Immature natural killer cell (primary cell): ENCODE measurements at places on chromosomes 11 and 22. TPM values are rescaled to one million over a fixed set of nuclear protein-coding genes. Genes with fewer than 3 reads are reported as not detected.

GRCh38 chr11:83566950-83567349, 280.8 kb upstream of the CCDC90B start:
- H3K4me3 ChIP-seq, result no peak overlapping the region
- H3K36me3 ChIP-seq, result no peaks in the 10 kb centered on the region
- H3K27ac ChIP-seq, result no peak overlapping the region
- H3K27me3 ChIP-seq, result no peaks in the 10 kb centered on the region

DNA sequence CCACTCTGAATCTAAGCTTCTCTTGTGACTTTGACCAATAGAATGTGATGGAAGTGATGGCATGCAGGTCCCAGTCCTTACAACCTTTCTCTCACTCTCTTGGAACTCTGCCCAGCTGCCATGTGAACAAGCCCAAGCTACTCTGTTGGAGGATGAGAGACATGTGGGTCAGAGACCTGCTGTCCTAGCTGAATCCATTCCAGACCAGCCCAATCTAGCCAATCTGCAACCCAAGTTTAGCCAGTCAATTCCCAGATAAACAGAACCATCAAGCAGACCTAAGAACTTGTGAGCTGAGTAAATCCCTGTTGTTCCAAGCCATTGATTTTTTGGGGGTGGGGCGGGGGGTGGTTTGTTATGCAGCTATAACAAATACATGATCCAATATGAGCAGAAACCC, 69.2 kb upstream of the GRK3 start:
- no peak overlapping the region for H3K27ac ChIP-seq
- no peak overlapping the region for H3K4me3 ChIP-seq
- H3K27me3 ChIP-seq, result no peaks in the 10 kb centered on the region
- DNase-seq, result no peak
- peaks cover 7% of the 10 kb centered on the region for H3K4me1 ChIP-seq

The NLRP14 gene
- not detected for polyA plus RNA-seq

DNA sequence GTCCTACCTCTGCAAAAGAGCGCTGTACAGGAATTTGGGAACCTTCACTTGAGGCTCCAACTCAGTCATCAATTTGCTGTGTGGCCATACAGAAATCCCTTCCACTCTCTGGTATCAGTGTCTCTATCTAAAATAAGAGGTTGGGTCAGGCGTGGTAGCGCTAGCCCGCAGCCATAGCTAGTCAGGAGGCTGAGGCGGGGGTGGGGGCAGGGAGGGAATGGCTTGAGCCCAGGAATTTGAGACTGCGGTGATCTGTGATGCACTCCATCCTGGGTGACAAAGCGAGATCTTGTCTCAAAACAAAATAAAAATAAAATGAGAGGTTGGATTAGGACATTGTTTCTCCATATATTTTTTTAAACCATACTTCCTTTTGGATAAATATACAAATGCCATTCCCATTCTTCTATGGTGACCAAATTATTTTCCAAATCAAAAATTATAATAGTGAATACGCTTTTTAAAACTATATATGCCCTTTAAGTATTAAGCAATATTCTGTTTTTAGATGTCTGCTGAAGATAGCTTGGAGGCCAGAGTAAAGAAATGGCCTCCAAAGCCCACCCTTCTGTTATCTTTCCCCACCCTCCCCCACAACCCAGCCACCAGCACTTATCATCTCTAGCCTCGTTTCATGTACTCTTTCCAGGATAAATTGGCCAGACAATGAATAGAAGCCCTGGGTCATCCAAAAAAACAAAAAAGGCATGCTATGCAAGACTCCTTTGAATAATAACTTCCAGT, 87.2 kb downstream of the PLEKHA7 start:
- H3K27ac ChIP-seq, result no peak overlapping the region
- H3K4me1 ChIP-seq, result no peaks in the 10 kb centered on the region
- peaks cover 11% of the 10 kb centered on the region for H3K27me3 ChIP-seq
- no peak overlapping the region for H3K4me3 ChIP-seq
- no peak for DNase-seq

GRCh38 chr11:111808063-111808588, 41.9 kb upstream of the PPP2R1B start:
- no peaks in the 10 kb centered on the region for H3K27me3 ChIP-seq
- H3K36me3 ChIP-seq, result peaks cover 15% of the 10 kb centered on the region
- H3K27ac ChIP-seq, result no peak overlapping the region
- H3K4me3 ChIP-seq, result no peak overlapping the region
- no peak for DNase-seq
- no peaks in the 10 kb centered on the region for H3K4me1 ChIP-seq

DNA sequence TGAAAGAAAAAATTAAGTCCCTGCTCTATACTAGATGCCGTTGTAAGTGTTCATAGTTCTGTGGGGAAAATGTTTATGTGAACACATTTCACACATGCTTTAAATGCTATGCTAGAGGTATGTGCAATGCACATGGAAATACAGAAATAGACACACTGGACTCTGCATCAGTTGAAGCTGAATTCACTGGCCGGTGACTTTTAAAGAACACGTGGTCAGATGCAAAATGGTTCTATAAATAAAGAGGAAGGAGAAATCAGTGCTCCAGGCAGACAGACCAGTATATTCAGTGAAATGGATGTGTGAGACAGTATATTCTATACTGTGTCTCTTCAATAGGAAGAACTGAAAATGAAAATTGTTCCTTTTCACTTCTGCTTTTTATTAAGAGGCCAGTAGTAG, 29.9 kb downstream of the TRPC6 start:
- no peaks in the 10 kb centered on the region for H3K27me3 ChIP-seq
- no peak overlapping the region for H3K27ac ChIP-seq
- DNase-seq, result no peak

The OR52I1 gene
- polyA plus RNA-seq, result not detected

The DDI1 gene
- polyA plus RNA-seq, result 0.11 TPM
